ENCODE measurements at places on chromosomes 12 and 14.
A peak's percentile ranks its signal among the peaks of the same experiment; 100 is the strongest.

DNA sequence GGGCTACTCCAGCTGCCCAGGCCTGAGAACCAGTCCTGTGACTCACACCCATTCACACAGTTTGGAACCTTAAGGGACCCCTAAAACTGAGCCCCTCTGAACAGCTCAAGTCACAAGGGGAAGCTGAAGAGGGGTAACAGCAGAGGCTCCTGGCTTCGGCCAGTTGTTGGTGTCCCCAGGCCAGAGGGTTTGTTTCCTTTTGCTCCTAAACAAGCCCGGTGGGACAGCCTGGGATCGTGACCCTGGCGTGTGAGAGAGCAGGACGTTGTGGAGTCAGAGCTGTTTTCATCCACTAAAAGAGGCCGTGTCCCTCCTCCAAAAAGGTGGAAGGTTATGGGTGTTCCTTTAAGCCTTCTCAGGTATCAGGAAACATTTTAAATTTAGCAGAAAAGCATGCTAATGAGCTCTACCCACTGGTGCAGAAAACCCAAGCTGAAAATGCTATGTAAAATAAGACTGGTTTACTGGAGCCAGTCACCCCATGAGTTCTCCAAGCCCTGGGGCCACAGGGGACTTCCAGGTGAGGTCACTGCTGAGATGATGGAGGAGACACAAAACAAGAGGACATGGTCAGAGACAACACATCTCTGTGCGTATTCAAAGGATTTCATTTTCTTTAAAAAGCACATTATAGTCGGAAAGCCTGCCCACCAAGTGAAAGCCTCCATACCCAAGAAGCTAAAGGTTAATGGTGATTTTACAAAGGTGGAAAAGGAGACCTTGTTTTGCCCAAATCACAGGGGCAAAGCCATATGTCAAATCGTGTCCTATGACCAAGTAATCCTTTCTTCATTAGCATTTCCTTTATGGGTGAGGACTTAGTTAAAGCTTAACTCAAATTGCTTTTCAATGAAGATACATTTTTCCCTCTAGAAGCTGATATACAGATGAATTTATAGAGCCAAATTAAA lies 14.1 kb downstream of the PRKAB1 start:
- DNase-seq, result no peak

GRCh38 chr12:120170631-120171030 lies 23.9 kb downstream of the GCN1 start:
- DNase-seq, result no peak

- no peak for DNase-seq
These were observed 524.8 kb upstream of the ATP2B1 start for GRCh38 chr12:90233168-90234100.

DNA sequence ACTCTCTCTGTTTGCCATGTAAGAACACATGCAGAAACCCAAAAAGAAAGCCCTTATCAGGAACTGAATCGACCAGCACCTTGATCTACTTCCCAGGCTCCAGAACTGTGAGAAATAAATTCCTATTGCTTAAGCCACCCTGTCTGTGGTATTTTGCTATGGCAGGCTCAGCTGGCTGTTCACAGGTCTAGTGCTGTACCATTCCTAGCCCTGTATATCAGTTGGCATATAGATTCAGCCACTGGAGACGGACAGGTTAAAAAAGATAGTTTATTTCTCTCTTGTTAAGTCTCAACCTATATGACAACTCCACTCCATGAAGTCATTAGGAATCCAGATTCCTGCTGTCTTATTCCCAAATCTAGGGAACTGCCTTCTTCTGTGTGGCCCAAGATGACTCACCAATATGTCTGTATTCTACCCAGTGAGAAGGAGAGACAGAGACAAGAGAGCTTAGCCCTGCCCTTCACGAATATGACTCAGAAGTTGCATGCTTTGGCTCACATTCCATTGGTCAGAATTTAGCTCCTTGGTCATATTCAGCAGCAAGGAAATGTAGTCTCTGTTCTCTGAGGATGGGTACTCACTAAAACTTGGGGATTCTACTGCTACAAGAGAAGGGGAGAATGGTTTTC lies 57.0 kb downstream of the PLEKHG7 start:
- no peak for DNase-seq

DNA sequence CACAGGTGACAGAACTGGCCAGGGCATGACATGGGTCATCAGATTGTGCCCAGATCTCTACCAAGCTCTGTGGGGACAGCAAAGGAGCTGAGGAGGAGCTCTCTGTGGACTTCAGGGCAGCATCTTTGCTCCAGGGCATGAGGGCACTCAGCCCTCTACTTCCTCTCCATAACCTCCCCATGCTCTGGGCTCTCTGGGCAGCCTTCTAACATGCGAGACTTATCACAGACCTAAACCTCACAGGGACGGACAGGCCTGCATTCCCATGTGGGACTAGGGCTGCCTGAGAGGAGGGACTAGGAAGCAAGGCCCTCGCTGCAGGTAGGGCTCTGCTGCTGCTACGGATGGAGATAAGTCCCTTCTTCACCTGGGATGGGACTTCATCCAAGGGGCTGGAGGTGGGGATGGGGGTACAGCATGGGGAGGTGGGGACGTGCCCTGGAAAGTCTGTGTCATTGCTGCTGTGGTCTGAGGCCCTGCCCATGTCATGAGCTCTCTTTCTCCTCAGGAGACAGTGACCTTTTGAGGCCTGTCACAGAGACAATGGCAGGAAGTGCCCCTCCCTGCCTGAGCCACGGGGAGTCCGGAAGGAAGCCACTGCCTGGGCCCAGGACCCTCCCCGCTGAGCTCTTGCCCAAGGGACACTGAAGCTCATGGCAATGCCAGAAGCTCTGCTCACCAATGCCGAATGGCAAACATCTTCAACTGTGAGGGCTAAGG lies 44.1 kb downstream of the PITPNM2 start:
- DNase-seq, result peak; percentile 93

DNA sequence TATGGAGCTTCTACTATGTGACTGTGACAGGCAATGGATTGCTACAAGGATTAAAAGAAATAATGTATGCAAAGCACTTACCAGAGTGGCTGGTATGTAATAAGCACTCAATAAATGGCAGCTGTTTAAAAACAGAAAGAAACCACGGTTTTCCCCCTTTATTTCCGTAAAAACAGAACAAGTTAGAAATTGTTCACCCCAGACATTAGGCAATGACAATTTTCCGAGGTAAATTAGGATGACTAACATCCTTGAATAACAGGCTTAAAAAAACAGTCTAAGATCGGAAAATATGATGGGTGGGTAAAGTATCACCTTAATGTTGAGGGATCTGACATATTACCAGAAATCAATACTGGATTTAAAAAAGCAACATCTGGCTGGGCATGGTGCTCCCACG lies 20.9 kb upstream of the CNIH1 start:
- DNase-seq, result no peak

DNA sequence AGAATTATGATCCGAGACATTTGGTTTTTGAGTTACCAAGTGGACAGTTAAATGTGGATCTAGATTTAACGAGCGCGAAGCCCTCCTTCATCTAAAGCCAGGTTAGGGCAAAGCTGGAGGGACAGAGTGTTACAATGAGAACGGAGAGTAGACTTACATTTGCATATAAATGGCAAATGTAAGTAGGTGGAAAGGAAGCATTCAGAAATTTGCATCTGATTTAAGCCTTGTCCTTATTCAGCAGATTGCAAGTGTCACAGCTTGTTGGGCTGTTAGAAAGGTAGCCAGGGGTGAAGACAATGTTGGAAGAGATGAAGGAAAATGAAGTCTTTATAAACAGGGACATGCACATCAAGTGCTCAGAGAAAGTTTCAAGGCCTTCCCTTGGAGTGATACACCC lies 806.2 kb downstream of the GALC start:
- DNase-seq, result no peak

DNA sequence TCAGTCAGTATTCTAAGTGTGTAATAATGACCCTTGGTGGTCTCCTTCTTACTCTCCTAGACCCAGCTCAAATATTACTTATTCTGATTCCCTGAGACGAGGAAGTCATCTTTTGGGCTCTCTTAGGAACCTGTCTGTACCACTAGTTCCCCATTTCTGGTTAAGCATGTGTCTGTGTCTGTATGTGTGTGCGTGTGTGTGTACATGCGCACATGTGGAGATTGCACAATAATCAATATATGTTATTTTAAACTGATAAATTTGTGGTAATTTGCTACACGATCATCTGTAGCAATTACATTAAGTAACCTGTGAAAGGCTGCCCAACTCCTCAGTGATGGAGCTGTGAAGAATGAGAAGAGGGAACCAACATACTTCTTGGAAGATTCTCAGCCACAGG lies 132.2 kb downstream of the ASCL4 start:
- DNase-seq, result no peak

- no peak for DNase-seq
These were observed 65.5 kb downstream of the PELI2 start for GRCh38 chr14:56183631-56184157.

Data from CD4-positive, CD25-positive, alpha-beta regulatory T cell (primary cell).